ENCODE measurements at places on chromosomes 1 and 21. TPM values are rescaled to one million over a fixed set of nuclear protein-coding genes. Genes with fewer than 3 reads are reported as not detected.

The LAX1 gene
- 0.27 TPM for polyA plus RNA-seq

The TMCO4 gene
- polyA plus RNA-seq, result 10.4 TPM

The C1orf146 gene
- 0.06 TPM for polyA plus RNA-seq

The COL6A2 gene
- 201 TPM for polyA plus RNA-seq

The DNASE2B gene
- 0.16 TPM for polyA plus RNA-seq

The AADACL3 gene
- not detected for polyA plus RNA-seq

The MROH9 gene
- polyA plus RNA-seq, result not detected

The B3GALT5 gene
- polyA plus RNA-seq, result 9.9 TPM

The AIM2 gene
- polyA plus RNA-seq, result 0.93 TPM

The GBP7 gene
- 0.10 TPM for polyA plus RNA-seq

The RIPK4 gene
- polyA plus RNA-seq, result 22.2 TPM
